Natural killer cell (primary cell): ENCODE measurements at places on chromosomes 2 and 18.

DNA sequence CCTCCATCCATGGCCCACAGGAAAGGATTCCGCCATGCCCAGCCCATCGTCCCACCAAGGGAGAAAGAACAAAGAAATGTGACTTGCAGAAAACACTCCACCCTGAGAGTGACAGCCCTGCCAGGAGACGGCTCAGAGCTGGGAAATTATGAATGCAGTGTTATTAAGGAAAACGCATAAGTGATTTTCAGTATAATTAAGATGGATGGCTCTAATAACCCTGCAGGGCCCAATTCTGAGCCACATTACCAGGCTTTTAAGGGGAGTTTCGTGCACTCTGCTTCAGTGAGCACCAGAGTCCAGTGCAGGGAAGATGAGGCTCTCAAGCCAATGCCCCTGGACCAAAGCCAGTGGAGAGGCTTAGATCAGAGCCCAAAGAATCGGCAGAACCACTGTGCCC is 10.6 kb upstream of the TEX51 start:
- no peak for DNase-seq

DNA sequence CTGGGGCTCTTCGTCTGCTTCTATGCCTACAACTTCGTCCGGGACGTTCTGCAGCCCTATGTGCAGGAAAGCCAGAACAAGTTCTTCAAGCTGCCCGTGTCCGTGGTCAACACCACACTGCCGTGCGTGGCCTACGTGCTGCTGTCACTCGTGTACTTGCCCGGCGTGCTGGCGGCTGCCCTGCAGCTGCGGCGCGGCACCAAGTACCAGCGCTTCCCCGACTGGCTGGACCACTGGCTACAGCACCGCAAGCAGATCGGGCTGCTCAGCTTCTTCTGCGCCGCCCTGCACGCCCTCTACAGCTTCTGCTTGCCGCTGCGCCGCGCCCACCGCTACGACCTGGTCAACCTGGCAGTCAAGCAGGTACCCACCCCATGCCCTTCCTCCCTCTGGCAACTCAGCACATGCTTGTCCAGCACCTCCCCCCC is 24.2 kb downstream of the STEAP3 start:
- DNase-seq: no peak

- no peak for DNase-seq
Observed at GRCh38 chr2:163207693-163208370, 369.3 kb upstream of the KCNH7 start.

DNA sequence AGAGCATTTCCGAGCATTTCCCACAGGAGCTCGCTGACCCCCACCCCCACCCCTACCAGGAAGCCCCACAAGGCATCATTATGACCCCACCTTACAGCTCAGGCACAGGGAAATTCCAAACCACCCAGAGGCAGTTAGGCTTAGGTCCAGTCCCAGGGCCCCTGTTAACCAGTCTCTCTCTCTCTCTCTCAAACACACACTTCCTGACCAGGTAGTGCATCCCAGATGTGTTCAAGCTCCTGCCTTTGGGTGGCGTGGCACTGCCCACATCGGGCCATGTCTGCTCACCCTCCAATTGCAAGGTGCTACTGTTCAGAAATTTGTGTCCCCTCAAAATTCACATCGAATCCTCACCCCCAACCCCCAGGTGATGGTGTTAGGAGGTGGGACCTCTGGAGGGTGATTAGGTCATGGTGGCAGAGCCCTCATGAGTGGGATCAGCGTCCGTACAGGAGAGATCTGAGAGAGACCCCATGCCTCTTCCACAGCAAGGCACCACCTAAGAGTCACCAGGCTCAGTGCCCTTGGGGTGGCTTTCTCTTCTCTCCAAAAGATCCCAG is 8.8 kb downstream of the COPS9 start:
- DNase-seq: no peak

DNA sequence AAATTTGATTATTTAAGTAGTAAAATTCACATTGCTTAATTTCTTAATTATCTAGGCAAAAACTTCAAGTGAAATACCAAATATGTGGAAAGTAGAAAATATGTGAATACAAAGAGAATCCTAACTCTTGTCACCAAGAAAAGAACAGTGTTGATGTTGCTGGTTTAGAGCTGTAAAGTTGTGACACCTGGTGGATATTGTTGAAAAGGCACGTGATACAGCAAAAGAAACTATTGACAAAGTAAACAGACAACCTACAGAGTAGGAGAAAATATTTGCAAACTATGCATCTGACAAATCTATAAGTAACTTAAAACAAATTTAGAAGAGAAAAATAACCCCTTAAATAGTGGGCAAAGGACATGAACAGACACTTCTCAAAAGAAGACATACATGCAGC is 25.6 kb upstream of the ZC3H15 start:
- DNase-seq: peak; percentile 25

GRCh38 chr2:37604716-37605115 is 66.7 kb downstream of the CDC42EP3 start:
- DNase-seq: no peak

DNA sequence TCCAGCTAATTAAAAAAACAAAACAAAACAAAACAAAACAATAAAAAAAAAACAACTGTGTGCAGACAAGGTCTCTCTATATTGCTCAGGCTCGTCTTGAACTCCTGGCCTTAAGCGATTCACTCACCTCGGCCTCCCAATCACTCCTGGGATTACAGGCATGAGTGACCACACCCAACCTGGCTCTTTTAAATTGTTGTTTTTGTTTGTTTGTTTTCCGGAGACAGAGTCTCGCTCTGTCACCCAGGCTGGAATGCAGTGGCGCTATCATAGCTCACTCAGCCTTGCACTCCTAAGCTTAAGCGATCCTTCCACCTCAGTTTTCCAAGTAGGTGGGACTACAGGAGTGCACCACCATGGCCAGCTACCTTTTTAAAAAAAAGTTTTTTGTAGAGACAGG is 201.6 kb downstream of the EN1 start:
- no peak for DNase-seq
